ENCODE measurements at places on chromosomes 7 and 10.

GRCh38 chr7:110281362-110281761 lies 809.6 kb upstream of the LRRN3 start:
- DNase-seq, result no peak

GRCh38 chr7:69939317-69939716 lies 341.0 kb downstream of the AUTS2 start:
- DNase-seq, result no peak

DNA sequence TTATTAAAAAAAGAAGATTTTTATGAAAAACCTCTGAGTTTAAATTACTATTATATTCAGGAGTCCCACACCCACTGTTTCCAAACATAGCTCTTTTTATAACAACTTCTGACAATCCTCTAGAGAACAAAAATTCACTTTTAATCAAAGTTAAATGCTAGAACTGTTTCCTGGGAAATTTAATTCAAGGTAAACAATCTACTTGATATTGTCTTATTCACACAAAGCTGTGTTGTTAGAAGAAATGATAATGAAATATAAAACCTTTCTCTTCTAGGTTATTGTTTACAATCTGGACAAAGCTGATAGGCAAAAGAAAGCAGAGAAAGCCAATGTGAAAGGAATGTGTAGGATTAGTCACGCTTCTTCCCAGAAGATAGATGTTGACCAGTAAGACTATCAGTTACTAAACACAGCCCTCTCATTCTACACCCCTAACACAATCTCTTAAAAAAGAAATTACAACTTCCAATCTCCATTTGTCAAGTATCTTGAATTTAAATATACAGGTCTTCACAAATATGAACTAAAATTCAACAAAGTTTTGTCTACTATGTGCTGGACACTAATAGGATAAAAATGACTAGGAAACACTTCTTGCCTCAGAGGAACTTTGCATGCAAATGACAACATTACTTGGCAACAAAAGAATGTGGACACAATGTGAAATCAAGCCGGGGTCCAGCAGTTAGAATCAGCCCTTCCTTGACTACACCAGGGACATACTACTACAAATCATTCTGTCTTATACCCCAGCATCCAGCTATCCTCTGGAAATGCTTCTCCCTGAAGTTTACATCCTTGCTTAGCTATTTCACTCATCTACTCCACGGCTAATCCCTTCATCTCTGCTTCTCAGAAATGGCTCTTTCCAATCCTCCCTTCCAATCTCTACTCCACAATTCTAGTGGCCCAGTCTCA lies 123.7 kb downstream of the IMMP2L start:
- DNase-seq, result peak; percentile 50

DNA sequence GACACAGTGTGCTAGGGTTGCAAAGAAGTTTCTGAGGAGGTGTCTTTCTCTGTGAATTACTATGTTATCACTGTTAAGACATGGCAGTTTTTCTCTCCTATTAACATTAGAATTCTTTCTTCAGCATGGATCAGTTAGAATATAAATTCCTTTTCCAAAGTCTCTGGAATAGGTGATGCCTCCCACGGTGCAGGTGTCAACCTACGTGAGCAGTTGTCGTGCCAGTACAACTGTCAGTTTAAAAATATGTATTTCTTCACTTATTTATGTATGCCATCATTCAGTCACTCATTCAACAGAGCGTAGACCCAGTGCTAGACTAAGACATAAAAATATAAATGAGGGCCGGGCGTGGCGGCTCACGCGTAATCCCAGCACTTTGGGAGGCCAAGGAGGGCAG lies 83.5 kb downstream of the TACC2 start:
- no peak for DNase-seq

DNA sequence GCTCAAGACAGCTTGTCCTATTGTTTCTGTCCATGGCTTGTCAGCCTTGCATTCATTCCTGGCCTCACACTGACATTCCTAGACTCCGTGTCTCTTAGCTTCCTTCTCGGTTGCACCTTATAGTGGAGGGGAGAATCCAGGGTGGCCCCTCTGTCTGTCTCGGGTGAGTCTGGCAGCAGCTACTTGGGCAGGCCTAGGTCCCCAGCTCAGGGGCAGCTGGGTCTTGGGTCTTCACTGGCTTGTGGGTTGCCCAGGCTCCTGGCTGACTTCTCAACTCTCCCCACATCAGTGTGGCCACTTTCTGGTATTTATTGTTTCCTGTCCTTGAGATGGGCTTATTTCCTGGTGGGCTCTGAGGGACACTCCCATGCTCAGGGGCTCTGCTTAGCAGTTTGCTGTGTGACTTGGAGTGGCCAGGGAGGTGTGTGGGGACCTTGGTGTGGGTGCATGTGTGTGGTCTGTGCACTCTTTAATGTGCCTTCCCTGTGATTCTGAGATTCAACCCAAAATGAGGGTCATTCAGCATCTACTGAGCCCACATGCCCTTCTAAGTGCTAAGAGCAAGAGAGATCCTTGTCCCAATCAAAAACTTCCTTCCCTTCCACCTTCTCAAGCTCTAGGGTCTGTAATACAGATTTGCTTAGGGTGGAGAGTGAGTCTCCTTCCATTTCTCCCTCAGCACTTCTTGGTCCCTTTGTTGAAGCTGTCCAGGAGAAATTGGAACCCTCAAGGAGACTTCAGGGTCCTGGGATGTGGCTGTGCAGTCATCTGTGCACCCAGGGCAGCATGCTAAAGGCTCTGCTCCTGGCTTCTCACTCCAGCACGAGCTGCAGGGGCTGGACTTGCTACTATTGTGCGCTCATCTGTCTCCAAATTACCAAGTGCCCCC lies 20.1 kb downstream of the UPP1 start:
- DNase-seq, result no peak

DNA sequence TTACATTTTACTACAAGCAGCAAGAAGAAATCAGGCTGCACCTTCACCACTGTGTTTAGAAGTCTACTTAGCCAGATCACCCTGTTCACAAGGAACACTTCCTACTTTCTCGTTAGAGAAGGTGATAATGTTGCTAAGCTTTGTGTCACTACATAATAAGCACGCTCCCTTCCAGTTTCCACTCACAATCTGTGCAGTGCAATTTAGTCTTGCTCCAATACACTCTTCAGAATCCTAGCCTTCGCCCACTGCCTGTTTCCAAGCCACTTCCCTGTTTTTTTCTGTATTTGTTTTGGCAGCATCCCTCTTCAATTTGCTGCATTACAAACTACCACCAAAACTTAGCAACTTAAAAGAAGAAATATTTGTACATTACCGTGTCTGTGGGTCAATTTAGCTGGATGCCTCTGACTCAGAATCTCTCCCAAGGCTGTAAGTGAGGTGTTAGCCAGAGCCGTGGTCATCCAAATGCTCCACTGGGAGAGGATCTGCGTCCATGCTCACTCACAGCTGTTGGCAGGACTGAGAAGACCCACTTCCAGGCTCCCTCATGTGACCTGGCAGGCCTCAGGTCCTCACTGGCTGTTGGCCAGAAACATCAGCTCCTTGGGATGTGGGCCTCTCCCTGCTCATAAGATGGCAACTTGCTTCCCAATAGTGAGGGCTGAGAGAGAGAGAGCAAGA lies 110.4 kb downstream of the PON1 start:
- no peak for DNase-seq

- no peak for DNase-seq
Measured at GRCh38 chr10:1186683-1186990, 130.5 kb downstream of the WDR37 start.

GRCh38 chr10:2111965-2112364 lies 374.6 kb upstream of the ADARB2 start:
- peak; percentile 100 for DNase-seq

DNA sequence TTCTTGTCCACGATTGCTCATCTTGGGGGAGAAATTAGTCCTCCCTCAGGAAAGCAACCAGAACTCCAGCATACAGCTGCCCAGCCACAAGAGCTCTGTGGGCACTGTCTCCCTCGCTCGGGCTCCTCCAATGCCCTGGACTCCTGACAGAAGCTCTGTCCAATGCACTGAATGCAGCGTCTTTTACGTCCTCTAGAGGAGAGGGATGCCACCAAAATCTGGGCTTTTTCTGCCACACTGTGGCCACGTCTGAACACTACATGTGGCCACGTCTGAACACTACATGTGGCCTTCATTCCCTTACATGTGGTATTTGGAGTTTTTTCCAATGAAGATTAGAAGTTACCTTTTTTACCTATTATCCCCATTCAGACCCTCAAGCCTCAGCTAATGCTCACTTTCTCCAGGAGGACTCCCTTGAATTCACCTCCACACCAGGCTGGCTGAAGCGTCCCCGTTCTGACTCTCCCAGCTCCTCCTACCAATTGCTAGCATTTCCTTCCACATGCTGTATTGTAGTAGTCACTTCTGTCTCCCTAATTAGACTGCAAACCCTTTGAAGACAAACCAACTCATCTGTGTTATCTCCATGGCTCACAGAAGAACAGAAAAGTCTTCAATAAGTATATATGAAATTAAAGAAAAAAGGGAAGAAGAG lies 134.3 kb upstream of the PDE1C start:
- peak; percentile 80 for DNase-seq

GRCh38 chr10:128337860-128338378 lies 211.7 kb upstream of the MKI67 start:
- DNase-seq, result no peak

- DNase-seq, result no peak
Measured at GRCh38 chr10:63751836-63752235, 230.6 kb downstream of the REEP3 start.

GRCh38 chr10:107059872-107060271 lies 104.6 kb downstream of the SORCS1 start:
- DNase-seq, result no peak

GRCh38 chr10:6601246-6601805 lies 21.2 kb upstream of the PRKCQ start:
- no peak for DNase-seq

GRCh38 chr7:73865738-73866445 lies 4.9 kb downstream of the TMEM270 start:
- peak; percentile 9 for DNase-seq

DNA sequence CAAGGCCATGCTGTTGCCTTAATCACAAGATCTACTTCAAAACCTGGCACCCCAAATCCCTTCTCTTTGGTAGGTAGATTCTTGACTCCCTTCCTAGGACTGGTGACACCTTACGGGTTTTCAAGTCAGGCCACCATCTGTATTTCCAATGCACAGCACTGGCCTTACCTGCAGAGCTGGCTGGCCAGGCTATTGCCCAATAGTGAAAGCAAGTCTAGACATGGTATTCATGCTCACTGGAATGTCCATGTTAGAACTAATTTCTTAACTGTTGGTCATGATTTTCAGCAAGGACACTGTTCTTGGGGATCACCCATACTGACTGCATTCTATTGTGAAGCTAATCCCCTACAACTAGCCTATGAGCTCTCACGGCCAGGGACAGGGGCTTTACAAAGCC lies 313.1 kb upstream of the RNF32 start:
- DNase-seq, result no peak

DNA sequence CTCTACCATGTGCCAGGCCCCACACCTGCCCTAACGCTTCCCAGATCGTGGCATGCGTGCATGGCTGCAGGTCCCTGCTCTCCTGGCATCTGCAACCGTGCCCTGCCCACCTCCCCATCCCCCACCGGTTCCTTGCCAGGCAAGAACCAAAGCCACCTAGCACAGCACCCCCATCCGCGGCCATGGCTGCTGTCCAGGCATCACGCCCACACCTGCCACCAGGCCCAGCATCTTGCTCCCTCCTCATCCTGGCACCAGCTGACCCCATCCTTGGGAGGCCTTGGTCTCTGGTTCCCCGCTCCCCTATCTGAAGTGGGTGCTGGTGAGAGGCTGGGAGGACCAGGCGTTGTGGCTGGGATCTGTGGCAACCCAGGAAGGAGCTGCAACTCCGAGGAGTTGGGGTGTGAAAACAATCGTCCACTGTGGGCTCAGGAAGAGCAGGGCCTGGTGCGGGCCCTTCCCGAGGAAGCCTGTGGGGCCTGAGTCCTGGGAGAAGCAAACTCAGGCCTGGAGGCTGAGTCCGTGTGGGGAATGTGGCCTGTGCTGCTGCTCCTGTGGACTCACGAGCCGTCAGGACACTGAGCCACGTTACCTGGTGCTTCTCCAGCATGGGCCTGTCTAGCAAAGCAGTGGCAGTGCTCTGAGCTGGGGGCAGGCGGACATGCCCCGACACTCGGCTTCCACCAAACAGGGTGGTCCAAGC lies 417.1 kb downstream of the DNAJB6 start:
- no peak for DNase-seq

GRCh38 chr10:102656791-102657371 lies 12.6 kb downstream of the TRIM8 start:
- no peak for DNase-seq

- DNase-seq, result peak; percentile 61
Measured at GRCh38 chr7:92714280-92714679, 122.1 kb downstream of the CDK6 start.

GRCh38 chr10:48508791-48509772 lies 95.8 kb downstream of the ARHGAP22 start:
- DNase-seq, result no peak

- no peak for DNase-seq
Measured at GRCh38 chr7:50488379-50488778, 38.2 kb upstream of the FIGNL1 start.

DNA sequence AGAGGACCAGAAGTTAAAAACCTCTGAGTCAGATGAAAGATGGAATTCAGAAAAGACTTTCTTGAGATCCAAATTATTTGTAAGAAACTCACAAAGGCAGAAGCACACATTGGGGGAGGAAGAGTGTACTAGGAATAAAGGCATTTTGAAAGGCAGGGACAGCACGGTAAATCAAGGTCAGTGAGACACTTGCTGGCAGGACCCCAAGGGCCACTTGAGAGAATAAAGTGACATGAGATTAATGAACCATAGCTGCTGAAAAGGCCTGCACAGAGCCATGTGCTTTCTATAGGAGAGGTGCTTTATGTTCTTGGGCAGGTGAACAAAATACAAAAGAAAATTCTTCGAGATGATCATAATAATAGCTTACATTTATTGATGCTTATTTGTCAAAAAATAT lies 929.9 kb upstream of the MBL2 start:
- DNase-seq, result no peak

GRCh38 chr10:70776455-70777005 lies 8.6 kb downstream of the TBATA start:
- no peak for DNase-seq

DNA sequence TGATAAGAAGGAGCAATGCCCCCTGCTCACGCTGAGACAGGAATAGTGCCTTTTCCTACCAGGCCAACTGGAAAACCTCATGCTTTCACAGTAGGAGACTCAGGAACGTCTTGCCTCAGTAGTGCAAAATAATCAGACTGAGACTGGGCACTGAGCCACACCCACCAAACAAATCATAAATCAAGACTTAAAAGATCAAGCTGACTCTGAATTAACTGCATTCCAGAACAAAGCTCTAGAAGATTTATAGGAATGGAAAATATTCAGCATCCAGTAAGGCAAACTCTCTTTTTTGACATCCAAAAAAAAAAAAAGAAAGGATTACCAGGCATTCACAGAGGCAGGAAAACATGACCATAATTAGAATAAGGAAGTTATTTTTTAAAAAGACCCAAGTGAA lies 30.5 kb upstream of the SLC18A3 start:
- DNase-seq, result no peak

- DNase-seq, result no peak
Measured at GRCh38 chr7:29329686-29330085, 135.1 kb downstream of the CHN2 start.
